ENCODE measurements at places on chromosomes 3 and 15. TPM values are rescaled to one million over a fixed set of nuclear protein-coding genes. Genes with fewer than 3 reads are reported as not detected.

Gene SLC15A2
- 2.7 TPM for total RNA-seq

DNA sequence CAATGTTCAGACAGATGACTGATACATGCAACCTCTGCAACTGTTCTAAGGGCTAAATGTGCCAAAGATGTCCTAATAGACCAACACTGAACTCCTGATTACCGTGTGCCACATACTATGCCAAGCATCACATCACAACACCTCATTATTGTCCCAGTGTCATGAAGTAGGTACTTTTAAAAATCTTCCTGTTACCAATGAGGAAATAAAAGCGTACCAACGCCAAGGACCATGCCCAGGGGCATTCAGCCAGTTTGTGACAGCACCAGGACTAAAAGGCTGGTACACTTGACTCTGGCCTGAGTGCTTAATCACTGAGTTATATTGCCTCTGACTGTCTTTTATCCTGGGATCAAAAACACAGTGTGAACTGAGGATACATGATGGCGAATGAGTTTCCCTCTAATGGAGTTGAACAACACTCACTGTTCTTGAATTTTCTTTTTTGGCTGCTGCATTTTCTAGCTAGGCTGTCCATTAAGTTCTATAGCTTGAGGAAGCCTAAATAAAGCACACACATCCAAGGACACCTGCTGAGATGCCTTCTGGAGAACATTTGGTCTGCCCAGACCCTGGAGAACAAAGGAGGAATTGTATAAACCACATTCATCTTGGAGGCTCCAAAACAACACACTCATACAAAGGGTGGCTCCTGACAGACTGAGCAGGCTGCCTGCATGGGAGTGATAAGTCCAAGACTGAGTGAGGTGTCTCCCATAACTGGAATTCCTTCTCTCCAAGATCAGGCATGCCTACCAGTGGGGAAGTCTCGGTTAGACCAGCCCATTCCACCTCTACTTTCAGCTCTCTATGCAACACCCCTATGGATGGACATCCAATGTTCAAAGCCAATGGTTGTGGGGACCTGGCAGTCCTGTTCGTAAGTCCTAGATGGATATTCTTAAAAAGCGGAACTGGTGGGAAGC, 126.7 kb upstream of the PRICKLE2 start:
- DNase-seq, result no peak

Gene CADPS
- total RNA-seq, result 57.8 TPM

DNA sequence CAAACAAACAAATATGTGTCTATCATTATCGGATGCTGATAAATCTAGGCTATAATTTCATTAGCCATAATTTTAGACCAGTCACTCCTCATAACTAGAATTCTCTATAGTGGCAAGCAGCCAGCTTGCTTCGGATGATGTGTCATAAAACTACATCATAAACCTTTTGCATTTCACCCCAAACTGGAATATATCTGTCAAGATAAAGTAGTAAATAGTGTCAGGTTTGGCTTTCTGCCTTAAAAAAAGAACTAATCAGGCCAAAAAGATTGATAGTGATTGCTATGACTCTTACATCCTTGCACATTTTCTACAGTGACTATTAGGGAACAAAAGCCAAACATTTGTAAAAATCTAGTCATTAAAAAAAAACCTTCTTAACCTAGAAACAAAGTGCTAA, 51.0 kb downstream of the DPPA2 start:
- no peak for DNase-seq

DNA sequence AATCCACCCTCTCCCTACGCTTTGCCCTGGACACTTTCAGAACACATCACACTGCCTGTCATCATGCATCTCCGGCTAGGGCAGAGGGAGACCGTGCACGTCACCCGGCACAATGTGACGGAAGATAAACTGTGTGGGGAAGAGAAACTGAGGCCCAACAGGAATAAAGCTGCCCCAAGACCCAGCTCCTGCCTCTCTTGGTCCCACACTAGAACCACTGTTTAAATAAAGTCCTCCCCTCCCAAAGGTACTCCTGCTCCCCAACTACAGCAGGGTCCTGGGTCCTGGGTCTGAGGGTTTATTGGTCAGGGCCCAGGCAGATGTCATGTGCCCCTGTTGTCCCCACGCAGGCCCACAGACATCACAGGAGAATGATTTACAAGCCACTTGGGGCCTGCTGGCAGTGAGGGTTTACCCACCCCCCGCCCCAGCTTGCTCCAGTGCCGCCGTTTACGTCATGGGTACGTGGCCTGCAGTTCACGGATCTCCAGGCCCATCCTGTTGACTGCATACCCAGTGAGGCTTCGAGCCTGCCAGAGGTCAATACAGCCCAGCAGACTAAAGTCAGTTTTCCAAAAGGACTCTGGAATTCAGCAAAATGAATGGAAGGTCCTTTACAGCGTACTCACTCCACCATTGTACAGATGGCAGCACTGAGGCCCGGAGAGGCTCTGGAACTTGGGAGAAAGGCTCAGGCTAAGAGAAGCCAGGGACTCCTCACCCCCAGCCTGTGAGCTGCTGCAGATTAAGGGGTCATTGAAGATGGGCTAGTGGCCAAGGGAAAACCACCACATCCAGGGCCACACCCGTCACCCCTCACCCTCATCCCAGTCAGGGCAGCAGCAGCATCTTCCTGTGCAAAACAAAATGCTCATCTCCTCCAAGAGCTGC, 23.2 kb downstream of the ALS2CL start:
- DNase-seq, result no peak

Gene PCNP
- total RNA-seq, result 64.5 TPM
